ENCODE measurements at places on chromosomes 7 and 10.
A peak's percentile ranks its signal among the peaks of the same experiment; 100 is the strongest.

GRCh38 chr10:87658321-87658795 is 1.3 kb upstream of the PAPSS2 start:
- DNase-seq: no peak

- DNase-seq: no peak
Observed at GRCh38 chr10:78920011-78920410, 148.8 kb upstream of the ZMIZ1 start.

DNA sequence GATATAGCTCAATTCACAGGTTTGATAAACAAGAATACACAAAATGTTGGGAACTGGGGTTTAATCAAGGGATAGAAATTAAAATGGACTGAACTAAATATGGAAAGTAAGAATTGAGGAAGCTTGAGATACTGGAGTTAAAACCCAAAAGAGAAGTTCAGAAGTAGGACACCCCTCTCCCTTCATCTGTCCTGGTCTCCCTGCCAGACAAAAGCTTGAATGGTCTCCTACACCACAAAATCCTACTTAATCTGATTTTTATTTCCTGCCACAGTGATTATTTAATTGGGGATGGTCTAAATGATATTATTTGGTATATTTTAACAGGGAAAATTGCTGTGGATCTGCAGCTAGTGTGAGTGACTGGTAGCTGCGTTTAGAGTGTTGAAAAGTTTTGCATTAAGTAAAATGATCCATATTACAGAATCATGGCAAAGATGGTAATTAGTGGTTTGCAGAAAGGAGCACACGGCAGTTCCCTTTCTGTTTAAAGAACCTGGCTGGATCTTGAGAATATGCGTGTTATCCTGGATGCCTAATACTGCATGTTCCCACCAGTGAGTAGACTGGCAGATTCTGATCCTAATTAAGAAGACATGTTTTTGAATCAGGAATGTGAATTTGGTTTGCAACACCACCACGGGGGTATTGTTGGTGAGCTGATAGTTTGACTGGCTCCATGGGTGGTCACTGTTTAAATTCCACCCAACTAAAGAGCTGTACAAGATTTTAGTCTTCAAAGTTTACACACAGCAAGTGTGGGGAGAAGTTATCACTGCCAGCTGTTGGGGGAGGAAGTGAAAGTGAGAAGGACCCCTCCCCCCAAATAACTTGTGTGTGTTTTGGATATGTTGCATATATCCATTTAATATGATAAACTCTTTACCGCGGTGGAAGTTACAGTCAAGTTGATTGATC is 5.5 kb downstream of the RBM20 start:
- no peak for DNase-seq

DNA sequence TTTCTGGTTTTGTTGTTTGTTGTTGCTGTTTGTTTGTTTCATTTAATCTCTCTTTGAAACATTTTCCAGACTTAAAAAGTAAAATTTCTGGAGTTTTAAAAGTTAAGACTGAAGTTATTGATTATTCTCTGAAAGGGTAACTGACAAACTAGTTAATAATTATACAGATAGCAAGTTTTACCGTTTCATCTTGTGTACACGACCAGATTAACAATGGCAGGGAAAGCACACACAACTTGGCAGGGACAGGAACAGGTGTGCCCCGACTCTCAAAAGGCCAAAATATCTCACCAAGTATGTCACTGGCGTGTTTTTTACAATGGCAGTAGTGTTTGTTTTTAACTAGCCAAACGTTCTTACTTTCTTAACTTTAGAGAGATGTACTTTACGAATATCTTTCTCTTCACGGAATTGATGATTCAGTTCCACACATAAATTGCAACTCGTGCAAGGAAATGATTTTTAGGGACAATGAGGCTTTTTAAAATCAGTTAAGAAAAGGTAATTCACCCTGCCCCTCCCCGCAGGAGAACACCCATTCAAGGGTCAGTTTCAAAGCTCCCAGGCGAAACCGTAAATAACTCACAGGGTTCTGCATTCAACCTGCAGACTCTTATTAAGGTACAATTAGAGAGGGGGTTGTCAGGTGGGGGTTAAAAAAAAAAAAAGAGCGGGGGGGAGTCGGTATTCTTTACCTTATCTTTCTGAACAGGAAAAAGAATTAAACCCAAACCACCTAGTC is 3.5 kb downstream of the CTBP2 start:
- no peak for DNase-seq

- DNase-seq: no peak
Observed at GRCh38 chr10:63392224-63392623, 73.6 kb downstream of the JMJD1C start.

DNA sequence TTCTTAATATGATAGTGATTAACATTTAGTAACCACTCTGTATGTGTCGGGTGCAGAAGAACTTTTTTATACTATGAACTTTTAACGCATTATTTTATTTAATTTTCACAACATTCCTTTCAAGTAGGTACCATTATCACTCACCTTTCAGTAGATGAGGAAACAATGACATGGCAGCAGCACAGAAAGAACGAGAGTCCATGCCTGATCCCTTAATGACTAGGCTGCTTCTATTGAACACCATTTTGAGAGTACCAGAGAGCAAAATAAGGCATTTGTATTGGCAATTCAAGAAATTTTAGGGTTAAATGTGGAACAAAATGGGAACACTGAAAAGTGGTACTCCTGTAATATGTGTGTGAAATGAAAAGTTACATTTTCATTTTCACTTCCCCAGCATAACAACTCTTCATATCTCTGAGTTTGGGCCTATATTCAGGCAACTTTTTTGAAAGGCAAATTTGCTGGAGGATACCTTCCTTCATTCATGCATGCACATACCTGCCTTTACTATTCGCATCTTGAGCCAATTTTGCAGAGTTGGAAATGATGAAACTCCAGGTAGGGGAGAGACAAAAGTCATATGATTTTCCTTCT is 12.8 kb downstream of the LRRN3 start:
- DNase-seq: no peak

GRCh38 chr10:128307820-128308219 is 181.6 kb upstream of the MKI67 start:
- DNase-seq: no peak

- peak; percentile 29 for DNase-seq
Observed at GRCh38 chr7:26202019-26202990, 760 bp downstream of the CBX3 start.

- peak; percentile 64 for DNase-seq
Observed at GRCh38 chr7:80428161-80429054, 83.5 kb downstream of the GNAT3 start.

GRCh38 chr10:88941026-88941425 is 11.5 kb downstream of the ACTA2 start:
- DNase-seq: no peak

DNA sequence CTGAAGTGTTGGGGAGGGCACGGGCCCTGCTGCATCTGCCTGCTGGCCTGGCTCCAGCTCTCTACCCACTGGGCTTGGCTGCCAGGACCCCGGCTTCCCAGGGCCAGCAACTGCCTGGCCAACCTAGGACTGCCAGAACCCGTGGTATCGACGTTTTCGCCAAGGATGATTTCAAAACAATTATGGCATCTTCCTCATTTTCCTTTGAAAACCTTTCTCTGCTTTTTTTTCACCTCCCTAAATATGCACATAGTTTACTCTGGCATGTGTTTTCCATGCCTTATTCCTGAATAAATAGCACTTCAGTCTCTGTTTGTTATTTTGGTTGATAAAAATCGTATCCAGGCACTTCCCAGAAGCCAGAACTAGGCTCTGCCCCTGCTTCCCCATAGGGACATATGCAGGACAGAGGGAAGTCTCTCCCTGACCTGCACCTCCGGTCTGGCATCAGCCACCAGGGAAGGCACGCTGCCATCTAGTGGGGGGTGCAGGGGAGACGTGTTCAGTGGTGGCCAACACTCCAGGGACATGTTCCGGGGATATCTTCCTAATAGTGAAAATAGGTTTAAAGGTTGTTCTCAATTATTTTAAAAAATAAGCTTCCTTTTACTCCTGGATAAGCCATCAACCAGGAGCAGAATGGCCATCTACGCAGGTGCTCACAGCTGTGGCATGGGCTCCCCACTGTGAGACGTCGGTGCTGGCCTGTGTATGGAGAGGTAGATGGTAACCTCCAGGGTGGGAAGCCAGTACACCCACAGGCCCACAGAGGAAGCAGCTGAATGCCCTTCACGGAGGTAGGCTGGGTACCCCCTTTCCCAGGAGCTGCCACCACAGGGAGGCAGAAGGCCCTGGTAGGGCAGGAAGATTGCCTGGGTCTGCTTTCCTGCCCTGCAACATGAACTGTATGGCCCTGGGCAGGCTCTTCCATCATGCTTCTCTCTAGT is 30.7 kb upstream of the ANTXRL start:
- peak; percentile 10 for DNase-seq

DNA sequence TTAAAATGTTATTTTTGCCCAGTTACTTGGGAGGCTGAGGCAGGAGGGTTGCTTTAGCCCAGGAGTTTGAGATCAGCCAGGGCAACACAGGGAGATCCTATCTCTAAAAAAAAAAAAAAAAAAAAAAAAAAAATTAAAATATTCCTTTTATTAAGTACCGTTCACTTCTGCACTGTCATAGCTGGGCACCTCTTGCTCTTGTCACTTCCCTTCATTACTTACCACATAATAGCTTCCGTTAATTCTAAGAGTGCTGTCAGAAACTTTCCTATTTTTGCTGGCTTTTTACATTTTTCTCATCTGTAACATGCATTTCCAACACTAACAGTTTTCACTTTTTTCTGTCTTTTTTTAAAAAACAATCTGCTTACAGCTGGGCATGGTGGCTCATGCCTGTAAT is 132.9 kb downstream of the PIP4K2A start:
- DNase-seq: no peak

- DNase-seq: no peak
Observed at GRCh38 chr10:11068861-11069633, 51.4 kb downstream of the CELF2 start.

GRCh38 chr7:47936323-47936722 is 11.9 kb downstream of the PKD1L1 start:
- DNase-seq: no peak

DNA sequence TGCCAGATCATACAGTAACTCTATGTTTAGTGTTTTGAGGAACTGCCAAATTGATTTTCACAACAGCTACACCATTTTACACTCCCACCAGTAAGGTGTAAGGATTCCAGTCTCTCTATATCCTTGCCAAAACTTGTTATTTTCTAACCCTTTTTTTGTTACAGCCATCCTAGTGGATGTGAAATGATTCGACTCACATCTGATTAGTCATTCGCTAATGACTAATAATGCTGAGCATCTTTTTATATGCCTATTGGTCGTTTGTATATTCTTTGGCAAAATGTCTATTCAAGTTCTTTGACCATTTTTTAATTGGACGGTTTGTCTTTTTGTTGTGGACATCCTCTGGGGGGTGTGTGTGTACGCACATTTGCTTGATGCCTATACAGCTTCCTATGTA is 142.8 kb downstream of the DGKB start:
- DNase-seq: peak; percentile 10

DNA sequence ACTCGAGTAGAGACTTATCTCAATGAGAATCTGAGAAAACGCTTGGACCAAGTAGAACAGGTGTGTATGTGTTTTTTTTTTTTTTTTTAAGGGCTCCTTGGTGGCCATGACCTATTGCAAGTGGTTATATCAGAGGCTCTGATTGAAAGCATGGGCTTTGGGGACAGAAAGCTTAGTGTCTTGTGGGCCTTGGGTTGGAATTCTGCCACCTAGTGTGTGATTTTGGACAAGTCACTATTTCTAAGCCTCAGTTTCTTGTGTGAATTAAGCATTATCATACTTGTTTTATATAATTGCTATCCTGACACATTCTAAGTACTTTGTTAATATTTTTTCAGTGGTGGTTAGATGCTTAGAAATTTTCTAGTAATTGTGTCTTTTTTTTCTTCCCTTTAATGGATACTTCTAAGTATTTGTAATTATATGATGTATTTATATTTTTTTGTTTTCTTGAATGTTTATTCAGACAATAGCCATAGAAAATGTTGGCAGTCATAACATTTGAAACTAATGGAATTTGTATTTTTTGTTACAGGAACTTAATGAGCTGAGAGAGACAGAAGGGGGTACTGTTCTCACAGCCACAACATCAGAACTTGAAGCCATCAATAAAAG is 33.1 kb downstream of the SMC3 start:
- DNase-seq: peak; percentile 52

DNA sequence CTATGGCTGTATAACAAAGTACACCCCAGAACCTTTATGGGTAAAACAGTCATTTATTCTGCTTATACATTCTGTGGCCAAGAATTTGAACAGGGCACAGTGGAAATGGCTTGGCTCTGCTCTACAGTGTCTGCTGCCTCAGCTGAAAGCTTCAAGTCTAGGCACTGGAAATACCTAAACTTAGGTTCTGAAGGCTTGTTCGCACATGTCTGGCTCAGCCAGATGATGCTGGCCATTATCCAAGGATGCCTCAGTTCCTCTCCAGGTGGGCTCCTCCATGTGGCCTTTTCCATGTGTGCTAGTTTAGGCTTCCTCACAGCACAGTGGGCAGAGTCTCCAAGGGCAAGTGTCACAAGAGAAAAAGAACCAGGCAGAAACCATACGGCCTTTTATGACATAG is 76.8 kb downstream of the RALA start:
- no peak for DNase-seq

DNA sequence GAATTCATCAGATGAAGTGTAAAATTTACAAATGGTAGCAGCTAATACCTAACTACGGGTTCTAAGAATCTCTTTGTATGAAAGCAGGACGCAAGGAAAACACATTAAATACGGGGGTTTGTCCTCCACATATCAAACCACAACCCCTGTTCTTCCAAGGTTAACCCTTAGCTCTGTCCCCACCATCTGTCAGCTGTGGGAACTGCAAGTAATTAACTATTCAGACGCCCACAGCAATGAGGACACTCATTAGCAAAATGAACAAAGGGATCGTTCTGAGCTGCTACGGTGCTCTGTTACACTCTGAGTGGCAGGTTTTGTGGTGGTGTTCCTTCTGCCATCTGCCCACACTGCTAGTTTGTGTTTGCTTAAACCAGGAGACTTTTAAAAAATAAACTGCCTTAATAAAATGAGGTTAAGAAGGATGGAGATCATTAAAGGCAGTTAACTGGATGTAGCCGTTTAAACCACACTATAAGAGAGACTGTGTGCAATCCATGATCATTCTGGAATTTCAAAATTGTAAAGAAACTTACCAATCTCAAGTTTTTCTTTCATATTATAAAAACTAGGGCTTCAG is 51.4 kb downstream of the C10orf67 start:
- DNase-seq: peak; percentile 16

GRCh38 chr7:82202107-82202506 is 241.5 kb downstream of the CACNA2D1 start:
- DNase-seq: no peak

GRCh38 chr7:37964196-37964595 is 43.8 kb downstream of the EPDR1 start:
- DNase-seq: no peak
